ENCODE measurements at places on chromosomes 13 and 19.
A peak's percentile ranks its signal among the peaks of the same experiment; 100 is the strongest.

DNA sequence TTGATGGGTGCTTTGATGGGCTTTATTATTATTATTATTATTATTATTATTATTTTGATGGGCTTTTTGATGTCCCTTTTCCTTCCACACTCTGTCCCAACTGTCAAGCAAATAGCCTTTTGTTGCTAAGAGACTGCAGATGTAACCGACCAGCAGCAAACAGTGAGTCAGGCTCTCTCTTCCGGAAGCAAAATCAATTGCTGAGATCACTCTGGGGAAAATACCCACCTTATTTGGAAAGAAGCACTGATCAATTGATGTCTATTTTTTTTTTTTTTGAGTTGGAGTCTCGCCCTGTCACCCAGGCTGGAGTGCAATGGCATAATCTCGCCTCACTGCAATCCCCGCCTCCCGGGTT lies 2.9 kb downstream of the LDLR start:
- no peak for DNase-seq

- DNase-seq: no peak
Observed at GRCh38 chr19:1849886-1850398, 1.7 kb upstream of the REXO1 start.

DNA sequence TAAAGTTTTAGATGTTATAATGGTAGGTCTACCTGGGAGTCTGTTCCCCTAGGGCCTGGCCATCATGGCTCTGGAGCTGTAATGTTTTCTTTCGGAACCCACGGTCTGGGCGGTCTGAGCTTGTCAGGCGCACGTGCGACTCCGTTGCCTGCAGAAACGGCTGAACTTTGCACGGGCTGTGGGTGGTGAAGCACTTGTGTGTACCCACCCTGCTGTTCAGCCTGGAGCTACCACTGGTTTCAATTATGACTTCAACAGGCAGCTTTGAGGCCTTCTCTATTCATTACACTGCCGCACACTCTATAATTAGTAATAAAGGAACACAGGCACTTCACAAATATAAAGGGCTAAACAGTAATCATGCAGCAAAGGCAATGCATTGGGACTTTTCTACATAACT lies 6.0 kb downstream of the PCDH8 start:
- DNase-seq: no peak

DNA sequence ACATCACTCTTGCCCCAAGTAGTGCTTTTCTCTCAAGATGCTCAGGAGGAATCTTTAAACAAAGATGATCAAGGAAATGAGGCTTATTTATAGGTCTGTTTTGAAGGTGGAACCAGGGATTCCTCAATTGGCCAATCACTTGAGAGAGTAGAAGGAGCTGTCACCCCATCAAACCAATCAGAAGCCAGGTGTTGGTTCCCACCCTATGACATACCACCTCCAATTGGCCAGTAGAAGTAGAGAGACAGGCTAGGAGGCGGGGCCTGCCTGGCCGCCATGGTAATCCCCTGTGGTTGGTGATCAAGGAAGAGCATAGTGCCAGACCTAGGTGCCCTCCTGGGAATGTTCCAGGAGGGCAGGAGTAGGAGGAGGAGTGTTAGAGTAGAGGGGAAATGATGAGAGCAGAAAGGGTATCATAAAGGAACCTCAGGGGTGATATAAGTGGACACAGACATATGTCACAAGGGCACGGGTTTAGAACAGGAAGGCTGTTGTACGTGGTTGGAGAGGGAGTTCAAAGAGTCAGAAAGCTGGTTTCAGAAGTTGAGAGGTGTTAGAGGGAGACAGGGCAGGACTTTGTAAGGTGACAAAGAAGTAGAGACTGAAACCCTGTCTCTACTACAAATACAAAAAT lies 10.5 kb downstream of the PMIS2 start:
- DNase-seq: peak; percentile 65

GRCh38 chr13:77528834-77529500 lies 6.5 kb upstream of the SCEL start:
- no peak for DNase-seq

DNA sequence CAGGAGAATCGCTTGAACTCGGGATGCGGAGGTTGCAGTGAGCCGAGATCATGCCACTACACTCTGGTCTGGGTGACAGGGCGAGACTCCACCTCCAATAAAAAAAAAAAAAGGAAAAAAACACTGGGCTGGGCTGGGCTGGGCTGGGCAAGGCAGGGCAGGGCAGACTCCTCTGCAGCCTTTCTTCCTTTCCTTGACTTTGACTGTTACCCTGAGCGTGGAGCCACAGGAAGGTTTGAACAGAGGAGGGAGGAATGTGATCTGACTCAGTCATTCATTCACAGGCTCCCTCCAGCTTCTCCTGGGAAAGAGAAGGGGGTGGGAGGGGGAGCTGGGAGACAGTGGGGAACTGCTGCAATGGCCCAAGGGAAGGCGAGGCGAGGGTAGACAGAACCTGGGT lies 2.7 kb upstream of the ACTN4 start:
- DNase-seq: no peak

DNA sequence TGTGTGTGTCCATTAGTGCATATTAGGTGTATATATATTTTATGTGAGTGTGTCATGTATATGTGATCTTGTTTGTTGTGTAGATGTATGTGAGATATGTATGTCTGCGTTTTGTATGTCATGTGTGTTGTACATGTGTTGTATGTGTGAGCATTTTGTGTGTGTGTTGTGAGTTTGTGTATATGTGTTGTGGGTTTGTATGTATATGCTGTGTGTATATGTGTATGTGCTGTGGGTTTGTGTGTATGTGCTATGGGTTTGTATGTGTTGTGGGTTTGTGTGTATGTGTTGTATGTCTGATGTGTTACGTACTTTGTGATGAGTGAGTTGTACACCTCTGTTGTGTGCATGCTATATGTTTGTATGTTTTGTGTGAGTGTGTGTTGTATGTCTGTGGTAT lies 8.1 kb downstream of the CEACAM20 start:
- DNase-seq: no peak

Data from GM19239 (cell line).